Activated T-helper 1 cell treated with anti-CD3 and anti-CD28 coated beads, Interleukin-2, amount 50 U/mL, for 16 hours (primary cell): ENCODE measurements at places on chromosomes 6 and 20.

DNA sequence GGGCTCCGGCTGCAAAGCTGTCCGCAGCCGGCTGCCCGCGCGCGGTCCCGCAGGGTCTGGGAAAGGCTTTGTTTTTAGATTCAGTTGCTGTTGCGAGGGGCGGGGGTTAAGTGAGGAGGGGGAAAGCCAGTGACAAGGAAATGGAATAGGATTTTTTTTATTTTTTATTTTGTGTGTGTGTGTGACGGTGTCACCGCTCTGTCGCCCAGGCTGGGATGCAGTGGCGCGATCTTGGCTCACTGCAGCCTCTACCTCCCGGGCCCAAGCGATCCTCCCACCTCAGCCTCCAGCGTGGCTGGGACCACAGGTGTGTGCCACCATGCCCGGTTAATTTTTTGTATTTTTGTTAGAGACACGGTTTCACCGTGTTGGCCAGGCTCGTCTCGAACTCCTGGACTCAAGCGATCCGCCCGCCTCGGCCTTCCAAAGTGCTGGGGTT lies 615 bp upstream of the UBE2J1 start:
- no peak for DNase-seq

- no peak for DNase-seq
Measured at GRCh38 chr20:31863296-31864085, 6.8 kb downstream of the DUSP15 start.

GRCh38 chr6:33167374-33168283 lies 24.6 kb downstream of the COL11A2 start:
- no peak for DNase-seq

DNA sequence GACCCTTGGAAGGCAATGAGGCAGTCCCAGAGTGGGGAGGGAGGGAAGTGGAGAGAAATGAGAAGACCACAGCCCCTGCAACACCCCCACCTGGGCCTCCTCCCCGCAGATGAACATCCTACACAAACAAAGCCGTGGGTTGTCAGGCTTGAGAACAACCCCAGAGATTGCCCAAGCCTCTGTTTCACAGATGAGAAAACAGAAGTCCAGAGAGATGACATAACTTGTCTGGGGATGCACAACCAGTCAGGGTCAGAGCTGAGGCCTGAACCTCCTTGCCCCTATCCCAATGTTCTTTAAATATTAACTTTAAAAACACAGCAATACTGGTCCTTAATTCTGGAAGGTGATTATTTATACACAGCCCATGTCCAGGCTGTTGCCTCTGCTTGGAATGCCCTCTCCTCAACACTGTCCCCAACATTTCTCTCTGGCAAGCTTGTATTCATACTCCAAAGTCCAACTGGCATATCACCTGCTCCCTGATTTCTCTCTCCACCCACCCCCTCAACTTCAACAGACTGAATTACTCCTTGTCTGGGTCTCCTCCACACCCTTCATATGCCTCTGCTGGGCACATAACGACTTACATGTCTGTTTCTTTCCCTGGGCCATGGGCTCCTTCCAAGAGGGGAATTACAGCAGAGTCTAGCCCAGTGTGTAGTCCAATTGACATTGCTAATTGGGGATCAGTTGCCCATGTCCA lies 135.5 kb upstream of the LRFN2 start:
- DNase-seq = no peak

- DNase-seq = peak; percentile 15
Measured at GRCh38 chr6:4941782-4942672, 61.8 kb downstream of the RPP40 start.

DNA sequence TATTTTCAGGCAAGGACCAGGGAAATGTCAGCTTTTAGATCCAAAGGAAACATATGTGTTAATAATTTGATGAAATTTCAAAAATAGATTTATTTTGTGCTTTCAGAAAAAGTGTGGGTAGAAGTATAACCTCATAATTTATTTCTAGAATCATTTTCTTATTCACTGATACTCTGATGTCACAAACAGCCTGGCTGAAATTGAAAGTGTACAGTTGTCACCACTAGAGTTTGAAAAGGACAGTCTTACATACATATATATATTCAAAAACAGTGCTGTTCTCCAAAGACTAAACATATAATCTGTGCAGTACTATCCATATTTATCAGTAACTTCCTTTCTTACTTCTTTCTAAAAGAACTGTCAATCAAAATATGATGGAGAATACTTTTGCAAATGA lies 254.4 kb upstream of the KCNQ5 start:
- no peak for DNase-seq

GRCh38 chr6:159017757-159018559 lies 18.0 kb upstream of the RSPH3 start:
- no peak for DNase-seq

DNA sequence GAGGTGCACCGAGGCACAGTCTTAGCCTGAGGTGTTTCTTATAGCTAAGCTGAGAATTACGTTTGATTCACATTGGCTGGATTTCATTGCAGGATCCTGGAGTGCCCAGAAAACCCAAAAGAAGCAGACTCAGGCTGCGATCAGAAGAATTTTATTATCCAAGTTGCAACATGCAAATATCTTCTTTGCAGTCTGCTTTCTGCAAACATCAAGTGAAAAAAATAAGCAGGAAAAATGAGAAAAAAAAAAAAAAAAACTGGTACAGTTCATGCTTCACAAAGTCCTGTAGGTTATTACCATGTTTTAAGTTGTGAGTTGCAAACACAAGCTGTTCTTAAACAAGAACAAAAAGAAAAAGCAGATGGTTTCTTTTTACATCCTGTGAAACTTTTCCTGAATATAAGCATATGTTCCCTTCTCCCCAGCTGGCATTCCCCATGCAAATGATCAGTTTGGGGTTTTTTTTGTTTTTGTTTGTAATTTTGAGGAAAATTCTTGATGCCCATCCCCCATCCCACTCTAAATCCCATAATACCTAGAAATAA lies 349.0 kb downstream of the CBLN4 start:
- no peak for DNase-seq

DNA sequence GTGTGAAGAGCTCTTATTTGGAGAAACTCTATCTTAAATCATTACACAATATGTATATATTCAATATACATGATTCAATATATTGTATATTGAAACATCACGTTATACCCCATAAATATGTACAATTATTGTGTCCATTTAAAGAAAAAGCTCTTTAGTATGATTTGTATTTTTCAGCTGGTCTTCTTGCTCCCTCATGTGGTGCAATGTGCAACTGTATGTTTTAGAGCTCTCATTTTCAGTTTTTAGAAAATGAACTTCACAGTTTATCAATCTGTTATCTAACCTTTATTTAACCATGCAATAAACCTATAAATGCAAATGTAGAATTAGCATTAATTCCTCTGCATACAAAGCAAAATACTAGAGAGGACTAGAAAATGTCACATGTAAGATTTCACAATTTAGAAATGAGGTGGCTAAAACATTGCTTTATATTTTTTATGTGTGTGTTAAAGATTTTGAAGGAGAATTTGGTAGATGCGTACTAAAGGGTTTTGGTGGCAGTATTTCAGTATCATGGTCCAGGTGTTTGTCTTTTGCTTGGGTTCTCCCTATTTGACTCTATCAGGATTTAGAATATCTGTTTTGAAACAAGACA lies 167.1 kb downstream of the PHF3 start:
- no peak for DNase-seq

DNA sequence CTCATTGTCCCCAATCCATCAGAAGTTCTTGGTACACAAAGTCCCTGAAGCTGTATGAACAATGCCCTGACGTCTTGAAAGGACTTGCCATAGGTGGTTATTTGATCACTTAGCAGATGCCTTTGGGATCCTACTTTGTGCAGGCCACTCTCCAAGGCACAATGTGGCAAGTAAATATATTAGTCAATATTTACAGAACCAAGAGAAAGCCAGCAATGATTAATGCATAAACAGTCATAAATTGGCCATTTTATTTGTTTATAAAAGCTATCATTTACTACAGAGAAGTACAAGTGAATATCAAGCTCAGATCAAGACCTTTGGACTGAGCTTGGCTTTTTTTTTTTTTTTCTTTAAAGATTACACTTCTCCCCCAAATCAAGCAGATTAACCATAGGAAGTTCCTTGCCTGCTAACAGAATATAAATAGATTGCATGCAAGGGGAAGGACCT lies 161.8 kb downstream of the MTHFD1L start:
- no peak for DNase-seq

GRCh38 chr6:32668226-32668747 lies 1.8 kb upstream of the HLA-DQB1 start:
- peak; percentile 38 for DNase-seq

DNA sequence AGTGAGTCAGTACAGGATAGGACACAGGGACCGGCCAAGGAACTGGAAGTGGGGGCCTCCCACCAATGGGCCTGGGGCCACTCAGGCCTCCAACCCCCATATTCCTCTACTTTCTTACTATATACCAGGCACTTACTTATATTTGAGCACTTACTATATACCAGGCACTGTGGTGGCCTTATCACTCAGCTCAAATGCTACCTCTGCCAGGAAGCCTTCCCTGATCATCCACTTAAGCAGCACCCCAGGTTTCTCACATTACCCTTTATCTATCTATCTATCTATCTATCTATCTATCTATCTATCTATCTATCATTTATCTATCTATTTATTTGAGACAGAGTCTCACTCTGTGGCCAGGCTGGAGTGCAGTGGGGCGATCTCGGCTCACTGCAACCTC lies 12.3 kb upstream of the UBE2V1 start:
- DNase-seq = no peak

- DNase-seq = no peak
Measured at GRCh38 chr6:13396241-13396792, 68.0 kb upstream of the TBC1D7 start.

DNA sequence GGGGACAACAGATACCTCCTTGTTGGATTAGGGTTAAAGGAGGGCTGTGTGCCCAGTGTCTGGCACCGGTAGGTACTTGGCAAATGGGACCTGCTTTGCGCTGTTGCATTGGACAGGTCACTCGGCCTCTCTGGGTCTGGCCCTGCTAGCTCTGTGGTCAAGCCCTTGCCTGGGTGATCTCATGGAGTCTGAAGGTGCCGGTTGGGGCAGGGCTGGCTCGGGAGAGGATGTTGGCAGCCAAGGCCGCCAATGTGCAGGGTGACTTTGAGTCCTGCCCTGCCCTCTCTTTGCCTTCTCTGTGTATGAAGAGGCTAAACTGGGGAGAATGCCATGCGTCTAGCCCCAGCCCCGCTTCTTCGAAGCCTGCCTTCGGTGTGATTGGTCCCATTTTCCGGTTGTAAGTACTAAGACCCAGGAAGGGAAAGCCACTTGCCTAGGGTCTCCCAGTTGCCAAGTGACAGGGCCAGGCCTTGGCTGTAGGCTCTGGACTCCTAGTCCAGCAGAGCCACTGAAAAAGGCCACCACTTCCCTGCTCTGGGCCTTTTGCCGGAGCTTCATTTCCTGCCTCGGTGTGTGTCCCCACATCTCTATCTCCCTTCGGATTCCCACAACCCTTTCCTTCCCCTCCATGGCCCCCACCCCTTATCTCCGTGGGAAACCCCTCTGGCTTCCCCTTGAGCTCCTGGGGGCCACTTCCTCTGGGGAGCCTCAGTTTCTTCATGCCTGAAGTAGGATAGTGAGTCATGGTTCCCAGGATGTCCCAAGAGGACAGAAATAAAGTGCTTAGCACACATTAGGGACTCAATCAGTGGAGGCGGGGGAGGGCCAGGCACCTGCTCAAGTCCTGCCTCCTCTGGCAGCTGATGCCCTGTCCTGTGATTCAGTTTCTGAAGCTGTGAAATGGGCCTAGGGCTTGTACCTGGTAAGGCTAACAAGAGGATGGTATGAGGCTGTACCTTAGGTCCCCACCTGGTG lies 3.9 kb downstream of the SRC start:
- no peak for DNase-seq

GRCh38 chr6:16230953-16231352 lies 7.4 kb upstream of the GMPR start:
- DNase-seq = no peak

DNA sequence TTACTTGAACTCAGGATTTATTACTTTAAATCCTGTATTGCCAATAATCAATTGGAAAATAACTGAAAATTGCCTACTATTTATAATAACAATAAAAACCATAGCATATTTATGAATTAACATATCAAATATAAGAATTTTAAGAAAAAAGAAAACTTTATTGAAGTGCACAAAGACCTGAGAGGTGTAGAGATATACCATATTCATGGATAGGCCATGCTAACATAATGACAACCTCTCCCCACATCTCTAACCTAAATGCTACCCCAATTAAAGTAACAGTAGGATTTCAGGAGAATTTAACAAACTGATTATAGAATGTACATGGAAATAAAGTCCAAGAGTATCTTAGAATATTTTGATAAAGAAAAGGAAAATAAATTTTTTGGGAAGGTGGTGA lies 5.1 kb upstream of the HLA-DMB start:
- no peak for DNase-seq

DNA sequence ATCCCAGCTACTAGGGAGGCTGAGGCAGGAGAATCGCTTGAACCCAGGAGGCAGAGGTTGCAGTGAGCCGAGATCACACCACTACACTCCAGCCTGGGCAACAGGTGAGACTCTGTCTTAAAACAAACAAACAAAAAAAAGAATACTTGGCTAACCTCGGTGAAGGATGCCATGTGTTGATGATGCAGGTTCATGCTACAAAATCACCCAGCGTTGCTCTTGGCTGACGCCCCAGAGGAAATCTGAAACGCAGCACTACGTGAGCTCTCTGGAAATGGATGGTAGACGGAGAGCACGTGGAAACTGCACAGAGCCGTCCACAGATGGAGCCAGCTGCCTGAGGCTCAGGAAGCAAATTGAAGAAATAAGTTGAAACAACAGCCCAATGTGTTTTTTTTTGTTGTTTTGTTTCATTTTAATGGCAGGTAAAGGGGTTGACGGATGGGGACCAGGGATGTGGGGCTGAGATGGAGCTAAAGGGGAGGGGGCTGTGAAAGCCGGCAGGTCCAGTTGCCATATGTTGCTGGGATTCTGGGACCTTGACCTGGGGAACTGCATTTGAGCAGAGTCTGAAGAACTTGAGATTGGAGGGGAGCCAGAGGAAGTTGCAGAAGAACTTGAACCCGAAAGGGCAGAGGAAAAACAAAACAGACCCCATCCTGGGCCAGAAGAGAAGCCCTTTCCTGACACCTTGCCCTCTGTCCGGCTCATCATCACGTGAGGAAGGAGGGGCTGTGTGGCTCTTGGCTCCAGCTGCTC lies 12.8 kb upstream of the MANBAL start:
- DNase-seq = no peak

GRCh38 chr6:102746941-102747340 lies 1353.4 kb downstream of the GRIK2 start:
- DNase-seq = no peak

DNA sequence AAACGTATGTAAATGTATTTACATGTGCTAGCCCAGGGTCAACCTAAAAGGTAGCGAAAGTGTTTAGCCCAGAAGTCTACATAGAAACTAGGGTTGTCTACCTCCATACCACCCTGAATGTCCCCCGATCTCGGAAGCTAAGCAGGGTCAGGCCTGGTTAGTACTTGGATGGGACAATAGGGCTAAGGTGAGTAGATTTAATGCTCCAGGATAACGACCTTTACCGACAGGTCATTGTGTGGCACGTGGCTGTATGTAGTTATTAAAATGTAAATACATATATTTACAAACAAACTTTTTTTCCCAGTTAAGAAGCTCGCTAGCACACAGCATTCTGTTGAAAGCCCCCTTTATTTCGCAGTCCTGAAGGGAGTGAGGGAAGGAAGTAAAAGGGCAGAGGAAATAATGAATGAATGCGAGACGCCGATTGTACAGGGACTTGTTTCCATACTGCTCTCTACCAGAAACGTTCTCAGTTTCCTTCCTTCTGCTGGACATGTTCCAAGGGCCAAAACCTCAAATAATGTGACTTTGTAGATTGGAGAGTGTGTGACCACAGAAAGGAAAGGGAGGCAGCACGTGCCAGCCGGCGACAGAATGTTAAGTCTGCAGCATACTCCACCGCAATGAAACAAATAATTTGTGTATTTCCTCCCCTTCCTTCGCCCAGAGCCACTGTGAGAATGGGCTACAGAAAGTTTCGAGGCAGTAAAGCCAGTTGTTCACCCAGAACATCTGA lies 612 bp downstream of the ADAT2 start:
- DNase-seq = peak; percentile 18
